ENCODE measurements at places on chromosomes 4 and X.
A peak's percentile ranks its signal among the peaks of the same experiment; 100 is the strongest.

DNA sequence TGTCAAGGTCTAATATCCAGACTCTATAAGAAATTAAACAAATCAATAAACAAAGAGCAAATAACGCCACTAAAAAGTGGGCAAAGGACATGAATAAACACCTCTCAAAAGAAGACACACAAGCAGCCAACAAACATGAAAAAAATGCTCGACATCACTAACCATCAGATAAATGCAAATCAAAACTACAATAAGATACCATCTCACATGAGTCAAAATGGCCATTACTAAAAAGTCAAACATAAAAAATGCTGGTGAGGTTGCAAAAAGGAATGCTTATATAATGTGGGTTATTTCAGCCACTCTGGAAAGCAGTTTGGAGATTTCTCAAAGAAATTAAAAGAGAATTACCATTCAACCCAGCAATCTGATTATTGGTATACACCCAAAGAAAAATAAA, 481.1 kb downstream of the STPG2 start:
- DNase-seq, result no peak

DNA sequence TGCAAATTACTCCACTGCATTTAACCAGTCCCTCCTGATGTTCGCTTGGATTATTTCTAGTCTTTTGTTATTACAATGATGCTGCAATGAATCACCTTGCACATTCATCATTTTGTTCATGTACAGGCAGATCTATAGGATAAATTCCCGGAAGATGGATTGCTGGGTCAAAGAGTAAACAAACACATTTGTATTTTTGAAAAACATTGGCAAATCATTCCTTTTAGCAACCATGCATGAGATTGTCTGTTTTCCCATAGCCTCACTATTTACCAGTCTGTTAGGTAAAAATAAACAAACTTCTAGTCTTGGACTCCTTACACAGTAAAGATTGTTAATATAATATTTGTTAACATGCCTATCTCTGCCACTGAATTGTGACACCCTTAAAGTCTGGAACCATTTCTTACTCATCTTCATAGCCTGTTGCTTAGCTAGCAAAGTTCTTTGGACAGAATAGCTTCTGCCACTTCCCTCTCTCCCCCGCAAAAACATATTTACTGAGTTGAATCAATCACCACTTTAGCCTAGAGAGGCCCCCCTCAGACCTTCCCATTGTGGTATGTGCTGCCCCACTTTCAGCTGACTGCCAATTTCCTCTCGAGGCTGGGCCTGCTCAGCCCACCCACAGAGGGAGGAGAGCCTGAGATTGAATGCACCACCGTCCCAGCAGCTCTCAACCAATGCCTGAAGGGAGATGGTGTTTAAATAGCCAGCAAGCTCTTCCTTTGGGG, 108.4 kb upstream of the ATXN3L start:
- no peak for DNase-seq

GRCh38 chr4:175705407-175705806, 106.7 kb downstream of the GPM6A start:
- no peak for DNase-seq

- DNase-seq, result no peak
Measured at GRCh38 chr4:109989044-109989443, 76.4 kb downstream of the EGF start.

- DNase-seq, result peak; percentile 51
Measured at GRCh38 chr4:89000844-89001360, 56.1 kb downstream of the FAM13A start.

DNA sequence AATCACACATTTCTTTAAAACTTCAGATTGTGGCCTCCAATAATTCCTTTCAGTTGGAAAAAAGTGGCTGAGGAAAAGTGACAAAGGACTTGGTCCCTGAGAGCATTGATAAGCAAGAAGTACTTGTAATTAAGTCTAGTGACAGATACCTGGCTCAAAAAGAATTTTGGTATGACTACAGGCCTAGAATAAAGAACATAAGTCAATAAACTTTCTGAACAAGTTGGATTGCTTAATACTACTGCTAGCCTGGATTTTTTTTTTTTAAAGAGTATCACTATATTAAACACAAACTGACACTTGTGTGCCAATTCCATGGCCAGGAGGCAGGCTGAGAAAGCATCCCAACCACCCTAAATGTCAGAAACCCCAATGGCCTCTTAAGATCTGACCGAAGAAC, 49.3 kb upstream of the PDGFC start:
- no peak for DNase-seq

DNA sequence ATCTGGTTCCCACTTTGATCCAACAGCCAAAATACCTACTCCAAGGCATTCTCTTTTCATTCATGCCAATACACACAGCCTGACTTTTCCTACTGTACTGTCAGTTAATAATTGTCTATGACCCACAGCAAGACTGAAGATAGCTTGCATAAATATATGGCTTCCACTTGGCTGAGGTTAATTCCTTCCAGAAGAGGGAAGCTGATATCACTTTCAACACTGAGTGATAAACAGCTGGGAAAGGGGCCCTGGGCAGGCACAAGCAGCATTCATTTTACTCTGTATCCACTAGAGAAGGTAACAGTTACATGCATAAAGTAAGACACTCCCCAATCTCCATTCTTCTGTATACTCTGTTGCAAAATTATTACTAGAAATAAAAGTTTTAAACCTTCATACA, 200.2 kb upstream of the UGT8 start:
- DNase-seq, result no peak

DNA sequence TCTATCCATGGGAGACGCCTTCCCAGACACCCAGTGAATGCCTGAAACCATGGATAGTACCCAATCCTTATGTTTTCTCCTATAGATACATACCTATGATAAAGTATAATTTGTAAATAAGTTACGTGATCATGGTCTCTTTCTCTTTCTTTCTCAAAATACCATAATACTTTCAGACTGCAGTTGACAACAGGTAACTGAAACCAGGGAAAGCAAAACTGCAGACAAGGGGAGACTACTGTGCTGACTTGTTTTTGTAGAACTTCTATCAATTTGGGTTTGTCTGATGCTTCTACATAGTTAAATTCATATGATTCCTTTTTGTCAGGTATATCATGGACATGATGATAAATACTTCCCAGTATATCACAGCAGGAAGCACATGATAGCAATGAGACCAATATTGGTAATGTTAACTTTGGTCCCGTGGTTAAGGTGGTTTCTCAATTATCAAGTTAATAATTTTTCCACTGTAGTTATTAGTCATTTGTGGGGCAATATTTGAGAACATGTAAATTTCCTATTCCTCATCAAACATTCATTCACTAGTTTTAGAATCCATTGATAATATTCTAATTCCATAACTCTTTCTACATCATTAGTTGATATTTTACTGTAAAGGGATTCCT, 298.0 kb upstream of the TET2 start:
- no peak for DNase-seq

DNA sequence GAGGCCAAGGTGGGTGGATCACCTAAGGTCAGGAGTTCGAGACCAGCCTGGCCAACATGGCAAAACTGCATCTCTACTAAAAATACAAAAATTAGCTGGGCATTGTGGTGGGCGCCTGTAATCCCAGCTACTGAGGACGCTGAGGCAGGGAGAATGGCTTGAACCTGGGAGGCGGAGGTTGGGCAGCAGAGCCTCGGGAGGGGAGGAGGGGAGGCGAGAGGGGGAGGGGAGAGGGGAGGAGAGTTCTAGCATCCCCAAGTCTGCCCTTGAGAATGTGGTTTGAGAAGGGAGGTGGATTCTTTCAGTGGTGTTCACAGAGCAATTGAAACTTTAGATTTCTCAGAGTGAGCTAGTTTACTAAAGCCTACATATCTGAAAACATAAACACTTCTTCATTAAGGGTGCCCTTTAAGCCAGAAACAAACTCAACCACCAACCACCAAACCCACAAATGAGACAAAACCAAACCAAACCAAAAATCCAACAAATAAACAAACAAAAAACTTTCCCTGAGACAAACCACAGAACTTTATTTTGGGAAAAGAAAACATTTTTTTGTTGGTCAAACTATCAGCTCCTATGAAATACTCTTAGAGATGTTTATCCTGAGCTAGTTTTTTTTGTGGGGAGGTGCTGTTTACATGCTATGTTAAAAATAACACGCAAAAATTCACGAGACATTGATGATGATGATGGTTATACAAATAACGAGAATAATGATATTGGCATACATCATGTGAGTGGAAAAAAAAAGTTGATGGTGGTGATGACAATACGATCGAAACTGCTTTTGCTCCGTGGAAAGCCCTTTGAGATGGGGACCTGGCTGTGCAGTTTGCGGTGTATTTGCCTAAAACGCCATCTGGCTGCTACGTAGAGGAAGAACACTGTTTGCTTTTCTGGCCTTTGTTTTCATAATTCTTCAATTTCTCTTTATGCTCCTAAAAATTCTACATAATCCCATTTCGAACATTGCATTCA, 98.2 kb upstream of the PRKX start:
- DNase-seq, result no peak

- DNase-seq, result no peak
Measured at GRCh38 chr4:58766763-58767162, 1656.6 kb upstream of the IGFBP7 start.

DNA sequence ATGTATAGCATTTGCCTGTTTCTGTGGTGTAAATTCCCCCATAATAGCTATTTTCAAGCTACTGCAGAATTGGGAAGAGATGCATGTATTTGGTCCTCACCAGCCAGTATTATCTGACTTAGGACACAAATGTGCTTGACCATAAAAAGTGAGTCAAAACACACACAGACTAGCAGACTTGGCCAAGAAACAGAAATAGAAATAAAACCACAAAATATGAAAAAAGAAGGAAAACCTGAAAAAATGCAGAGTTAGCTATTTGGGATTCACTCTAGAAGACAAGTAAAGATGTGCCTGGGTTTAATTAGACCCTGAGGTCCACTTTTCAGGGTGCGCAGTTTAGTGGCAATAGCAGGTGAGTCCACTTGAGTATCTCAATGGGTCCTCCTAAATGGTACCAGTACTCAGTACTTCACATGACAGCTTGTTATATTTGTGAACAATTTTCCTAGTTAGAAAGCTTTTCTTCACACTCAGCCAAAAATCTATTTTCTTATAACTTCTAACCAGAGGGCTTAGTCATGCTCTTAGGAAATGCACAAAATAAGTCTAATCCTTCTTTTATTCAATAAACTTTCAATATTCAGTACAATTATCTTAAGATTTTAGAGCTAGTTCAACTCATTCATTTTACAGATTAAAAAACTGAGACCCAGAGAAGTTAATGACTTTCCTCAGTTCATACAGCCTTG, 108.7 kb upstream of the JADE1 start:
- DNase-seq, result no peak

DNA sequence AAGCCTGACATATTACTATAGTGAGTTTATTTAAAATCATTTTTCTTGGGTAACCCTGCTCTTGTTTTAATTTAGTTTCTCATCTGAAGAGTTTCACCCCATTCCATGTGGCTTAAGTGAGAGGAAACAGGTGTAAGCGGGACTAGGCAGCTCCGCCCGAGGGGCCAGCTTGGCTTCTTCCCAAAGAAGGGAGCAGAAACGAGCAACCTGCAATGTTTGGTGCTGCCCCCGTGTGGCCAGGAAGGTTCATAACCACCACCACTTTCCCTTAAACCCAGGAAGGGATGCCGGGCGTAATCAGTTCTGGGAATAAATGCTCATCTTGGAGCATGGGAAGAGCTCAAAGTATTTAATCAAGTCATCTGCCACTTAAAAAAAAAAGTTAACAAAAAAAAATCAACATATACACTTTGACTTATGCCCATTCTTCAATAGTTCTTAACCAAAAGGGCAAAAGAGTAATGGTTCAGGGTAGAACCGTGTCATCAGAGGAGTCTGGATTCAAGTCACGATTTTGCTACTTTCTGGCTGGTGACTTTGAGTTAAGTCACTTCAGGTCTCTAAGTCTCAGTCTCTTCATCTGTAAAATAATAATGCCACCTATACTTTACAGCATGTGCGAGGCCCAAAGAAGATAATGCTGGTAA, 147.9 kb downstream of the NSUN7 start:
- peak; percentile 48 for DNase-seq

- peak; percentile 35 for DNase-seq
Measured at GRCh38 chr4:149370785-149371420, 444.7 kb downstream of the IQCM start.

DNA sequence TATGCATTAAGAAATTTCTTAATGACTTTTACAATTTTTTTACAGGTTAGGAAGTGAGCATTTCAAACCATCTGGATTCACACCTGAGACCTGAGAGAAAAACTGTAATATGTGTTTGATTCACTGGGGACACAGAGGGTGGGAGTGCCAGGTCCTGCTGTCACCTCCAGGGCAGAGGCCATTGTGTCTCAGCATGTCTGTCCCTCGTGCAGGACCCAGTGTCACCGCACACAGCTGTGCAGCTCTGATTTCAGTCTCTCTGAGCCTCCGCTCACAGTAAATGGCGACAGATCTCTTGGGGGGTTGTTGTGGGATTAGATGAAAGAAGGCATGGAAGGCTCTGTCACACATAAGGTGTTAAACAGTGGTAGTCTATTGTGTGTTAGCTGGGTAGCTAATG, 23.0 kb upstream of the CLDN24 start:
- DNase-seq, result no peak

DNA sequence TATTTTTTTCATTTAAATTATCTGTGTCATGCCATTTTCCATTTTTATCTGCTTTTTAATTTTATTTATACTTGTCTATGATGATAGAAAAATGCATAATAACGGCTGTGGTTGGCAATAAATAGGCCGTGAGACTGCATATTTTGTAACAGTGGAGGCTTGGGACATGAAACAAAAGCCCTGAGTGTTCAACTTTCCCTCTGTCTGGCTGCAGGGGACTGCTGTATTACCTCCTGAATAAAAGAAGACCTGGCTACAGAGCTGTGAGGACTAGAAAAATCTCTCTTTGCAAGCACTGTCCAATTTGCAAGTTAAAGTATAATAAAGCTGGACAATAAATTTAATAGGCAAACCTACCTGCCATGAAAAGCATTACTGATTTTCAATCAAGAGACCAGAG, 82.1 kb downstream of the MAGEB10 start:
- no peak for DNase-seq
